ENCODE measurements at places on chromosomes 6 and 20.

- DNase-seq = no peak
Measured at GRCh38 chr20:57178582-57179111, 87.8 kb downstream of the BMP7 start.

DNA sequence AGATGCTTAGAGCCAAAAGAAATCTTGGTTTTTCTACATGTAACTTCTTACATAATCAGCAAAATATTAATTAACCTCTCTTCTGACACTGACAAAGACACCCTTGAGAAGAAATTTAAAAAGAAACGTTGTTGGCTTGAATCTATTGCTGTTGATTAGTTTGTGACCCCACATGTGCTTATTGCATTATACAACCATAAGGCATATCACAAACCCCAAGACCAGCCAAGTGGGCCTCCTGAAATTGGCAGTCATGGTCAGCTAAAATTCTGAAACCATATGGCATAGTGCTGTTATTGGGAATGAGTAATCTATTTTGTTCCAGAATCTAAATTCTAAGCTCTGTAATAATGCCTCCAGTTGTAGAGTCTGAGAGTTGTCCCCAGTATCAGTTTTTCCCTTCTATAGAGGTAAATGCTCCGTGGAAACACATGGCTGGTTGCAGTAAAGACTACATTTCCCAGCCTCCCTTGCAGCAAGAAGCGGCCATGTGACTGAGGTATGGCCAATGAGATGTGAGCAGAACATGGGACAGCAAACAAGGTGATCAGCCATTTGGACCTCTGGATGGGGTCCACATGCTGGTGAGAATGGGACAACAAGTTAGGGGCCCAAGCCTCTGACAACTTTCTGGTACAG lies 42.3 kb upstream of the PTPN1 start:
- peak; percentile 24 for DNase-seq

DNA sequence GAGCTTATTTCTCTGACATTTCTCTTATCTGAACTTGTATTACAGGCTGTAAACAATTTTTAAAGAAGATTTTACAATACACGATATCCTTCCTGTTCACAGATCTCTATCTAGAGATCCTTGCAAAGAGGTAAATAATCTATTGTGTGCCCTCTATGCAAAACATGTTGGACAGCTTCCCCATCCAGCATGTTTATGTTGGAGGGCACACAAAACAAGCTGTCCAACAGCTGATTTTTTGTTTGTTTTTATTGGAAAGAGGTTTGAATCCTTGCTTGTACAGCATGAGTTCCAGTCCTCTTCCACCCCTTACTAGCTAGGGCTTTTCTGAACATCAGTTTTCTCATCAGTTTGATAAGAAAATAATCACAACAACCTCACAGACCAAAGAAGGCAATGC lies 62.3 kb upstream of the SYNDIG1 start:
- DNase-seq = no peak

DNA sequence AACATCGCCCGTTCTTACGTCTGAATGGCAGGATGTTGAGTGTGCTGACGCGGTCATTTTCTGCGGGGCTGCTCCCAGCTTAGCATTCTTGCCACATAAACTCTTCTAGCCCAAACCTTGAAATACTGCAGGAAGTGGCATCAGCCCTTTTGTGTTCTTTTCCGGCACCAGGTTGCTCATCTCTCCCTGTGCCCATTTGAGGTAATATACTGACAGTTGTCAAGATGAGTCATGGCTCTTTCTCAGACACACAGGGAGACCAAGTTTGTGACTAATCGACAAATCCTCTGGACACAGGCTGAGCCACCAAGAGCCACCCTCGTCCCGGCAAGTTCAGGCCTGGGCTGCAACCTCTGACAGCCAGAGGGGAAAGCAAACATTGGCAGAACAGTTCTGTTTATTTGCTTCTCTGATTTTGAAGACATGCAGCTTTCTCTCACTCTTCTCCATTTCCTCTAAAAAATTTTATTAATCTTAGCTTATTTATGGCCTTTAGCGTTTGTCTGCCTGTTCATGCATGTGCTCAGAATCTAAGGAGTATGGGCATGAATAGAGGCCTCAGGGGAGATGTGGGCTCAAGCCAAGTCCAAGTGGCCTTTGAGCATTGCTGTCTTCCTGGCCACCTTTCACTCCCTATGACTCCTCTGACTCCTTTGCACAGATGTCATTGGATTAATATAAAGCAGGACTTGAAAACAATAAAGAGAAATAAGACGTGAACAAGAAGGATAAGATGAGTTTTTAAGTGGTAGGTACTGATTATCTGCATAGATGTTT lies 328.2 kb upstream of the JAG1 start:
- DNase-seq = peak; percentile 11

DNA sequence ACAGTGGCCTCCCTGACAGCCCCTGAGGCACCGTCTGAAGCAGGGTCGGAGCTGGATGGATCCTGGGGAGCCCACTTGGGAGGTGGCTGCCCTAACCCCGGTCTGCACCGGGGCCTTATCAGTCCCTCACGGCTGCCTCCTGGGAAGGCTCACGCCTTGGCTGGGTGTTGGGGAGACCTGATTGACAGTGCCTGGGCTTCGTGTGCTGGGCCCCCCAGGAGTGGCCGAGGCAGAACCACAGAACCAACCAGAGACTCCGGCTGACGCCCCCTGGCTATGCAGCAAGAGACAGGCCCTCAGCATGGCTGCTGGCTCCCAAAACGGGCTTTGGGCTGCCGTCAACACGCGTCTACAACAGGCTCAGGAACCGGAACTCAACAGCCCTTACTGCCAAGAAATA lies 219.6 kb downstream of the TAF4 start:
- no peak for DNase-seq

DNA sequence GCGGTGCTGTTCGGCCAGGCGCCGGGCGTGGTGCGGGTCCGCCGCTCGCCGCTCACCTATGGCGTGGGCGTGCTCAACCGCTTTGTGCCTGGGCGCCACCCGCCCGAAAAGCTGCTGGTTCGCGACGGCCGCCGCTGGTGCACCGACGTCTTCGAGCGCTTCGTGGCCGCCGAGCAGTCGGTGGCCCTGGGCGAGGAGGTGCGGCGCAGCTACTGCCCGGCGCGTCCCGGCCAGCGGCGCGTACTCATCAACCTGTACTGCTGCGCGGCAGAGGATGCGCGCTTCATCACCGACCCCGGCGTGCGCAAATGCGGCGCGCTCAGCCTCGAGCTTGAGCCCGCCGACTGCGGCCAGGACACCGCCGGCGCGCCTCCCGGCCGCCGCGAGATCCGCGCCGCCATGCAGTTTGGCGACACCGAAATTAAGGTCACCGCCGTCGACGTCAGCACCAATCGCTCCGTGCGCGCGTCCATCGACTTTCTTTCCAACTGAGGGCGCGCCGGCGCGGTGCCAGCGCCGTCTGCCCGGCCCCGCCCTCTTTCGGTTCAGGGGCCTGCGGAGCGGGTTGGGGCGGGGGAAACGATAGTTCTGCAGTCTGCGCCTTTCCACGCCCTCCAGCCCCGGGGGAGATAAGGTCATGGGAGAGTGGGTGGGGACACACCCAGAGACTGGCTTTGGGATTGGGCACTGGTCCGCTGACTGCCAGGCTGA lies 15.7 kb downstream of the ADISSP start:
- peak; percentile 62 for DNase-seq

- DNase-seq = no peak
Measured at GRCh38 chr6:99189823-99190721, 159.4 kb downstream of the FAXC start.

DNA sequence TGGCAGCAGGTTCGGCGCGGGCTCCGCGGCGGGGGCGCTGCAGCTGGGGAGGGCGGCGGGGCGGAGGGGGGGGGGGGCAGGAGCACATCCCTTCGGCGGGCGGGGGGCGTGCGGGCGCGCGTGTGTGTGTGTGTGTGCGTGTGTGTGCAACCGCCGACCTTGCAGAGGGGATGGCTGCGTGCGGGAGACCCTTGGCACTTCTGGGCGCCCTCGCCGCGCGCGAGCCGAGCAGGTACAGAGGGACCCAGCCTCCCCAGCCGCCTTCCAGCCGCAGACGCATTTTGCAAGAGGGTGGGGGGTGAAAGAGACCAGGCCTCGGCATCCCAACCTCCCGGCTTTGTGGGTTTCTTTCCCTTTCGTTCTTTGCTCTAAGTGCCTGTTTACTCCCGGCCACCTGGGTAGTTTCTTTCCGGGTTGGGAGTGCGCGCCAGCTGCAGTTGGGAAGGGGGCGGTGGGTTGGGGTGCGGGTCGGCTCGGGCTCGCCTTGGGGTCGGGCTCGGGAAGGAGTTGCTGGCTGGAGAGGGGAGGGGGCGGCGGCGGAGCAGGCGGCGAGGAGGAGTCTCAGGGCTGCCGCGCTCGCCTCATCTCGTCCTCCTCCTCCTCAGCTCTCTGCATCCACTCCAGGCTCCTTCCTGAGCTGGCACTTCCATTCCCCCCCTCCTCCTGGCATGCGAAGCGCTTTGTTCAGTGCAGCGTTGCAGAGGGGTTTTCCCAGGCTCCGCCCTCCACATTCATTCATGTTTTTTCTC lies 620 bp downstream of the HIVEP1 start:
- peak; percentile 78 for DNase-seq

GRCh38 chr20:47999166-47999565 lies 213.9 kb upstream of the SULF2 start:
- DNase-seq = peak; percentile 29

DNA sequence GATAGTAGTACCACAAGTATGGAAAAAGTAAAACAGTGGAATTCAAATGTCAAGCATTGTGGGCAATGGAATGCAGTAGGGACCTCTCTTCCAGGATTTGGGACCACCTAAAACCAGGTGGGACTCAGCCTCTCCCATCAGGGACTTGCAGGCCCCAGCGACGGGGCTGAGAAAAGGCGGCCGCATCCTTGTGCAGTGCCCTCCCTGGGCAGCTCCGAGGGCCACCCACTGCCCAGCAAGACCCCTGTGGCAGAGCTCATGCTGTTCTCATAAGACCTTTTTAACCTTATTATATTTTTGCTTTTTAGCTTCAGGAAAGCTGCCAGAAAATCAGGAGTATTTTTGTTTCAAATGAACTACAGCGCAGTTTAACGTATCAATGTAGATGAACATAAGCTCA lies 142.6 kb upstream of the RPS6KA2 start:
- DNase-seq = no peak

DNA sequence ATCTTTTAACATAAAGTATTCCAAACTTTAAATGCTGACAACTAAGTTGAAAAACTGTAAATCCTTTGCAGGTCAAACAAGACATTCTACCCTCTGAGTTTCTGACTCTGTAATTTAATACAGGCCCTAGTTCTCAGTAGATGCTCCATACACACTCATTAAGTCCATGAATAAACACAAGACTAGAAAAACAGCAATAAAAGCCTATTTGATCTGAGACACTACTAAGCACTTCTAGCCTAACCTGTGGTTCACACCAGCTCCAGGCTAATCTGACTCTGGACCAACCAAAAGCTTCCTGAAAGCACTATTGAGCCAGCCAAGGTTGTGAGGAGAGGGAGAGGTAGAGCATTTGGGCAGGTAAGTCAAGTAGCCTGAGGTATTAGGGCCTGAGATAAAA lies 103.9 kb downstream of the EPM2A start:
- DNase-seq = no peak

- DNase-seq = no peak
Measured at GRCh38 chr6:109461733-109462526, 6.4 kb upstream of the MICAL1 start.

GRCh38 chr6:40950986-40951698 lies 87.9 kb downstream of the UNC5CL start:
- no peak for DNase-seq

DNA sequence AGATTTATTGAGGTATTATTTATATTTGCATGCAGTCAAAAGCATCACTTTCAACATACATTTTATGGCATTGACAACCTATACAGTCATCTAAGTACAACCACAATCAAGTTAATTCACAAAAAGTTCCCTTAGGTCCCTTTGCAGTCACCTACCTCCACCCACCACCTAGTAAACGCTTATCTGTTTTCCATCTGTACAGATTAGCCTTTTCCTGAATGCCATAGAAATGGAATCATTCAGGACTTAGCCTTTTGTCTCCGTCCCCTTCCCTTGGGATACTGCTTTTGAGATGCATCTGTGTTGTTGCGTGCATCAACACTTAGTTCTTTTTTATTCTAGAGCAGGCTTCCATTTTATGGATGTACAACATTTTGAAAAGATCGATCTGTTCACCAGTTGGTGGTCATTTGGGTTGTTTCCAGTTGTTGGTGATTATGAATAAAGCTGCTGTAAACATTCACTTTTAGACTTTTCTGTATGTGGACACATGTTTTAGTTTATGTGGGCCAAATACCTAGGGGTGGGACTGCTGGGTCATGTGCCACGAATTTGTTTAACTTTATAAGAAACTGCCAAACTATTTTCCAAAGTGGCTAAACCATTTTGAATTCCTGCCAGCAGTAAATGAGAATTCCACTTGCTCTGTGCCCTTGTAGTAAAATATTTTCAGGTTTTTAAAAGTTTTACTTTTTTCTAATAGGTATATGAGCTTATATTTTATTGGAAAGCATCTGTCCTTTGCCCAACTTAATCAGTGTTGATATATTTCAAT lies 17.6 kb upstream of the IFNGR1 start:
- no peak for DNase-seq

- no peak for DNase-seq
Measured at GRCh38 chr6:77341058-77341986, 122.0 kb downstream of the HTR1B start.

GRCh38 chr6:34445313-34445860 lies 19.5 kb upstream of the RPS10 start:
- DNase-seq = no peak

DNA sequence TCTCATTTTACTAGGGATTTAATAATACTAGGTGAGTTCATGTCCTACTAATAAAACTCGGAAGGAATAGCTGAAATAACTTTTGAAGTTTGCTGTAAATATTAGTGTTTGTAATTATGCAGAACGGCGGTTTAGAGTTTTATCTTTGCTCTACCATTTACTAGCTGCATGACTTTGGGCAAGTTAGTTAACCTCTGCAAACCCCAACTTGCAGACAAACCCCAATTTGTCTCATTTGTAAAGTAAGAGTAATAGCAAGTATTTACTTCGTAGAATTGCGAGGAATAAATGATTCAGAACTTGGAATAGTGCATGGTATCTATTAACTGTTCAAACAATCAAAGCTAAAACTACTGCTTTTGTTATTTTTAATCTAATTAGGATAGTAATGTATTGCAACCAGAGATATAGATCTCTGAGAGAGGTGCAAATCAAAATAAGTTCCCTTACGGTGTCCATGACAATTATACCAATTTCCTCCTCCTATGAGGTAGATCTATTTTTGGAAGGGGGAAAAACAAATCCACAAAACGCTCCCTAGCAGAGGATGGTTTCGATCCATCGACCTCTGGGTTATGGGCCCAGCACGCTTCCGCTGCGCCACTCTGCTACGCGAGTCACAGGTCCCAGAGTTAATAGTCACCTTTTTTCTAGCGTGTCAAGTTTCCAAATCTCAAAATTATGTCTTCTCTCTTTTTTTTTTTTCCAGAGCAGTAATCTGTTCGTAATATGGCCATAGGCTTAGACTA lies 35.1 kb upstream of the BTN3A2 start:
- DNase-seq = peak; percentile 85
